ENCODE measurements at places on chromosomes 3 and 15.

- no peak for DNase-seq
Observed at GRCh38 chr3:37610529-37610928, 251.2 kb upstream of the CTDSPL start.

GRCh38 chr3:129614435-129614834 is 8.0 kb upstream of the PLXND1 start:
- no peak for DNase-seq

GRCh38 chr15:99424978-99425656 is 140.7 kb upstream of the MEF2A start:
- peak; percentile 66 for DNase-seq

- DNase-seq, result no peak
Observed at GRCh38 chr15:40150163-40150925, 10.5 kb upstream of the BUB1B start.

GRCh38 chr3:109921509-109921908 is 584.2 kb upstream of the DPPA4 start:
- DNase-seq, result no peak

- no peak for DNase-seq
Observed at GRCh38 chr3:44649709-44650108, 1.2 kb downstream of the ZNF35 start.

GRCh38 chr15:42608110-42608531 is 32.7 kb downstream of the STARD9 start:
- no peak for DNase-seq

DNA sequence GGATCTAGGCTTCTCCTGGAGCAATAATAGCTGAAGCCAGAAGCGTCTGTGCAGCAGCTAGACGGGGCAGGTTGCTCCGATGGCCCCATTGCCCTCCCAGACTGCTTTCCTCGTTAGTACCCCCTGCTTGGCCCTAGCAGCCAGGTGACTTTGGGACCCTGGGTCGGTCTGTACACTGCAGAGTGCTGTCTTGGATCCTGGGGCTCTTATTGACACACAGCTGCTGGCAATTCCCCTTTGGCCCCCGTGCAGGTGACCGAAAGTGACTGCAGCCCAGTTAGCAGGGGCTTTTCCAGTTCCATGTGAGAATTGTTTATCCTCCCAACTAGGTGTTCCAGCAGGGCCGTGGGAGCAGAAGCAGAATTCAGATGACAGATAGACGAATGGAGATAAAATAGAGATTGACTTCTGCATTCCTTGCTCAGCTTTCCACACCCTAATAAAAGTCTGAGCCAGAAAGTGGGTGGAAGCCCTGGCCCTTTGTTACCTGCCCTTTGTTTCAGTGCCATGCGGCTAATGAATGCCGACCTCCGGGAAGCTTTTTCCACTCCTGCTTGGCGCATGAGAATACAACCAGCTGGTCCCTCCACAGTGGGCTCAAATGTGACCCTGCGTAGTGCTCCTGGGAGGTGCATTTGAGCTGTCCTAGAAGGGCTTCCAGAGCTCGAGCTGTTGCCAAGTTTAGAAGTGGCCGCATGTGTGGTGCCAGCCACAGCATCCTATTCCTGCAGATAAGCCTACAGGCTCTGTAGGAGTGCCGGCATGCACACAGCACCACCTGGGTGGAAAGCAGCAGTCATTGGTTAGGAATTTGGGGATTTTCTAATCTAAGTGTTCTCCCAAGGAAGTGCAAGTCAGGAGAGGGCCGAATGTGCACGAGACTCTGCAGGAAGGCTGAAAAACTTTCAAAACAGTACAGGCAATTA is 94.4 kb downstream of the SLCO3A1 start:
- DNase-seq, result no peak

GRCh38 chr3:1677576-1678156 is 421.0 kb upstream of the CNTN4 start:
- DNase-seq, result no peak

DNA sequence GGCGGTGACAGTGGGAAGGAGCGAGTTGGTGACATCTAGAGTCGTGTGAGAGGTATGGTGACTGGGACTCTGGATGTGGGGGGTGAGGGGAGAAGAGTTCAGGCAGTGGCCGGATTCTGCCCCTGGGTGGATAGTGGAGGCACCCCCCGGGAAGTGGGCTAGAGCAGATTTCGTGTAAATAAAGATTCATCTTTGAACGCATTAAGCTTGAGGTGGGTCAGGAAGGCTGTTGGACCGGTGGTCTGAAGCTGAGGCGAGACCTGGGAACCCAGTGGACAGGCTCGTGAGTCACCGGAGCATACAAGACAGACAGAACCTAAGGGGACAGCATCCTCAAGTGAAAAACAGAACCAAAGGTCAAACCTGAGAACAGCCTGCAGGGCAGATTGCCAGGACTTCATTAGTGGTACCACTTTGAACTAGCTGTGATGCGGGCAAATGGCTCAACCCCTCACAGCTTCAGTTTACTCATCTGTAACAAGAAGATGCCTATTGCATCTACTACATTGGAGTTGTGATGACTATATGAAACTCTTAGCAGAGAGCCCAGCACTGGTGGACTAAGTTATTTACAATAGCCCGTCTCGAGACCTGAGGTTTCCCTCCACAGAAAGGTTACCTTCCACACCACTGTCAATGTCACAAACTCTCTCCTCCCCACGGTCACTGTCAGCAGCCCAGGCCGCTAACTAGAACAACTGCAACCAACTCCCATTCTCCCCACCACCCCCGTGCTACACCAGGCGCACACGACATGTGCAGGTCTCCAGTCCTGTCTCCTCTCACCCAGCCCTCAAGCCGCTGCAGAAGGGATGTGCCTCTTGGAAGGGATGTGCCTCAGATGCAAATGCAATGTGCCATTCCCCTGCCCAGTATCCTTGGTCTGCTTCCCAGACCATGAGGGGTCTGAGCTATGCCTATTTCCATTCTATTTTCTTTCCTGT is 901 bp upstream of the CLN6 start:
- no peak for DNase-seq

- DNase-seq, result no peak
Observed at GRCh38 chr3:52986938-52987337, 58.9 kb downstream of the SFMBT1 start.
